ENCODE measurements at places on chromosomes 4 and X. TPM values are rescaled to one million over a fixed set of nuclear protein-coding genes. Genes with fewer than 3 reads are reported as not detected.

GRCh38 chr4:140149846-140150635, 3.9 kb downstream of the MAML3 start:
- H3K4me1 ChIP-seq = peaks cover 7% of the 10 kb centered on the region
- no peaks in the 10 kb centered on the region for H3K36me3 ChIP-seq
- H3K27me3 ChIP-seq = no peaks in the 10 kb centered on the region
- peak overlapping the region; percentile 97 for H3K4me3 ChIP-seq

GRCh38 chr4:7043284-7044136, at the start of gene TADA2B:
Gene TADA2B (plus strand): TSS chr4:7043372. CDS start chr4:7043580, 208 bp downstream.
- no peaks in the 10 kb centered on the region for H3K36me3 ChIP-seq
- peak; percentile 27 for DNase-seq
- H3K27me3 ChIP-seq = no peaks in the 10 kb centered on the region
- peak within 1 kb of the TSS; percentile 86 for H3K4me3 ChIP-seq

DNA sequence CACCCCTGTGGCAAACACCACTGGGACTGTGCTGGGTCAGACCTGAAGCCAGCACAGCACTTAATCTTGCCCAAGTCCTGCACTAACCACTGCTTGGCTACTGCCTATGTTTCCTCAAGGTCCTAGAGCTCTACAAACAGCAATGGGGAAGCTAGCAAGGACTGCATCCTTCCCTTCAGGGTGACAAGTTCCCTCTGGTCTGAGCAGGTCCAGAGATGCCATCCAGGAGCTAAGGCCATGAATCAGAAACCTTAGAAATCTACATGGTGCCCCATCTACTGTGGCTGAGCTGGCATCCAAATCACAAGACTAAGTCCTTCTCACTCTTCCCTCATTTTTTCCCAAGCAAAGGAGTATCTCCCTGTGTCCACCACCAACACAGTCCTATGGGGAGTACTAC, 239.7 kb upstream of the UGT8 start:
- DNase-seq = no peak
- no peaks in the 10 kb centered on the region for H3K36me3 ChIP-seq
- no peak overlapping the region for H3K27ac ChIP-seq
- no peak overlapping the region for H3K4me3 ChIP-seq

SCD5 gene
- 61.7 TPM for total RNA-seq

GRCh38 chr4:171067422-171067821, 745.8 kb upstream of the GALNTL6 start:
- H3K36me3 ChIP-seq = no peaks in the 10 kb centered on the region
- no peak for DNase-seq
- no peak overlapping the region for H3K27ac ChIP-seq
- no peaks in the 10 kb centered on the region for H3K27me3 ChIP-seq
- no peaks in the 10 kb centered on the region for H3K4me1 ChIP-seq

TLR6 gene
- total RNA-seq = 3.1 TPM

DNA sequence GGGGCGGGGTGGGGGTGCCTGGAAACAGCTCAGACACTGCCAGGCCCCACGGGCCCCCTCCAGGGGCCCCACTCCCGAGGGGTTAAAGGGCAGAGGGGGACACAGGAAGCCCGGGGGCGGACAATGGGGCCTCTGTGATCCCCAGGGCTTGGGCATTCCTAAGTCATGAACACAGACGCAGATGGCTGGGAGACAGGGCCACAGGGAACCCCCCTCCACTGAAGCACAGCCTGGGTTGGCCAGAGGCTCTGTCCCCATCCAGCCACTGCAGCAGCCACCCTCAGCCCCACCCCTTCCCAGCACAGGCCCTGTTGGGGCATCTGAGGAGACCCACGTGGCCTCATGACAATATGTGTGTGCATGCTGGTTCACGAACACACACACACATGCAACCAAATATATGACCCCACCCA, 3.9 kb downstream of the L1CAM start:
- no peaks in the 10 kb centered on the region for H3K36me3 ChIP-seq
- H3K4me1 ChIP-seq = peaks cover 5% of the 10 kb centered on the region
- H3K27ac ChIP-seq = no peak overlapping the region

GRCh38 chrX:153876112-153876491, 9.9 kb downstream of the L1CAM start:
- no peak overlapping the region for H3K27ac ChIP-seq
- peaks cover 8% of the 10 kb centered on the region for H3K27me3 ChIP-seq
- no peaks in the 10 kb centered on the region for H3K4me1 ChIP-seq
- H3K4me3 ChIP-seq = no peak overlapping the region
- DNase-seq = no peak
- no peaks in the 10 kb centered on the region for H3K36me3 ChIP-seq

MAGED2 gene
- 502 TPM for total RNA-seq

DNA sequence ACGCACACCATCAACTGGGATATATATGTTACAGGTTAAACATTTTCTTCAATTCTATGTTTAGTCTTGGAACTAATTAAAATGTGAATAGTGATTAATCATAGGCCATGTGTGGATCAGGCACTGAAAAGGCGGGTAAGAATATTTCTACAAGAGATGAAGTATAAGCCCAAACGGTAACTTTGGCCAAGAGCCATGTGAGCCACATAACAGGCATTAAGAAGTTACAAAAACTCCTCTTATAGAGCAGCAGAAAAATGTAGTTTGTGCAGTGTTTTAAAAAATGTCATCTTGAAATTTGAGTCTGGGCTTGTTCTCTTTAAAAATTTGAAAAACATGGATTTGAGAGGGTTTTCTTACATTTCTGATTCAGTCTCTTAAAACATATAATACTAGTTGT, 521.8 kb upstream of the DIPK2B start:
- H3K4me3 ChIP-seq = no peak overlapping the region
- H3K4me1 ChIP-seq = peaks cover 6% of the 10 kb centered on the region

- no peaks in the 10 kb centered on the region for H3K27me3 ChIP-seq
- H3K36me3 ChIP-seq = no peaks in the 10 kb centered on the region
- H3K27ac ChIP-seq = no peak overlapping the region
- H3K4me1 ChIP-seq = no peaks in the 10 kb centered on the region
- no peak overlapping the region for H3K4me3 ChIP-seq
Observed at GRCh38 chr4:142278171-142278570, 567.9 kb downstream of the INPP4B start.

SGMS2 gene
- total RNA-seq = 48.3 TPM

VAMP7 gene
- 48.9 TPM for total RNA-seq

NPY5R gene
- total RNA-seq = not detected

DNA sequence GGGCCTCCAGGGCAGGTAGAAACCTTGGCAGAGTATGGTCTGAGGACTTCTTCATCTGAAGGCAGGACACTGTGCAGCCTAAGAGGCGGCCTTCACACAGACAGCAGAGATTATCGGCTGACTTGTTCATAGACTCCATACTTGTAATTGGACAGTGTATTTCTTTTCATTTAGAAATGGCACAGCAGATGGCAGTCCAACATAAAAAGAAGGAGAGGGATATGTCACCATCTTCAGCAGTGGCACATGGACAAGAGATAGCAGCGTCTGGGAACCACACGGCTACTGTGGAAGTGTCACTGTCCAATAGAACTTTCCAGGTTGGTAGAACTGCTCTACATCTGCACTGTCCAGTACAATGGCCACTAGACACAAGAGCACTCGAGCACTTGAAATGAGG, 21.7 kb upstream of the GEMIN8 start:
- DNase-seq = no peak
- no peaks in the 10 kb centered on the region for H3K27me3 ChIP-seq
- no peaks in the 10 kb centered on the region for H3K36me3 ChIP-seq
- no peaks in the 10 kb centered on the region for H3K4me1 ChIP-seq
- H3K27ac ChIP-seq = no peak overlapping the region

DNA sequence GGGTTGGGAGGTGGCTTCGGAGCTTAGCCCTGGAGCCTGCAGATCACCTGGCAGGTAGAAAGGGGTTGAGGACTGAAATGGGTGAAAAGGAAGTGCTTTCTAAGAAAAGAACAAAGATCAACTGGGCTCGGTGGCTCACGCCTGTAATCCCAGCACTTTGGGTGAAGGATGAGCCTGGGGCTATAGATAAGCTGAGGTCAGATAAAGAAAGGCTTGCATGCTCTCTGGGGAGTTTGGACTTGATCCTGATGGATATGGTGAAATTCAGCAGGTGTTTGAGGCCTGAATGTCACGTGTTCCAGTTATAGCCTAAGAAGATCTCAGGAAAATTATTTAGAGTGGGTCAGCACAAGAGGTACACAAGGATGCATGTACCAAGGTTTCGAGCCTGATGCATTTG, 40.8 kb downstream of the SLC34A2 start:
- H3K4me3 ChIP-seq = no peak overlapping the region
- H3K36me3 ChIP-seq = no peaks in the 10 kb centered on the region
- H3K4me1 ChIP-seq = no peaks in the 10 kb centered on the region
- H3K27ac ChIP-seq = no peak overlapping the region

DNA sequence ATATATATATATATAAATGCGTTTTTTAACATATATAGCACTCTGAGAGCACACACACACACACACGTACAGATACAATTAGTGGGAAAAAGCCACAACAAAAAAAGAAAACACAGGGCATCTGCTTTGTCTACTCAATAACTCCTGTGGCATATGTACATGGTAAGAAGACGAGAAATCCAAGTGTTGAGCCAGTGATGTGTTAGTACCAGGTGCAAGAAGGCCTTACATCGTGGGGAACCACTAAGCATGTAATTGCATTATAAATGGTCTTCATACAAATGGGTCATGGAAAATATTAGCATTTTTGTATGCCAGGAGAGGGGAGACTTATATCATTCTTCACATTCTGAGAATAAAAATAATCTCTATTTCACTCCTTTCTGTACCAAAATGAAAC, 62.7 kb upstream of the FAM47B start:
- H3K27me3 ChIP-seq = no peaks in the 10 kb centered on the region
- no peaks in the 10 kb centered on the region for H3K36me3 ChIP-seq
- H3K27ac ChIP-seq = peak overlapping the region; percentile 47
- peaks cover 12% of the 10 kb centered on the region for H3K4me1 ChIP-seq

DNA sequence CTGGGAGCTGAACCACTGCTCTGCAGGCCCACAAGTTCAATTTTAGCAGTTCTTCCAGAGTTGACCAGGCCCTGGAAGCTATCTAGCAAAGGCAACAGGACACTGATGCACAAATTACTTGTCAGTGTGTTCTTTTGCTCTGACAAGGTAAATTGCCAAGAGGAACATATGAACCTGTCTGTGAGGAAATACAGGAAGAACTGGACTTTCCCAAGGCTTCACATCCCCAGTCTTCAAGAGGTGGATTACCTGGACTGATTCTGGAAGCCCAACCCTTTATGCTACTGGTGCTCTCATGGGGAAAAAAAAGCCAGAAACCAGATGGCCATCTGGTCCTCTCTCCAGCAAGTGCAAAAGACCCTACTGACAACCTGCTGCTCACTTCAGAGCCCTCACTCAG, 1.9 kb upstream of the TMEM185A start:
- no peaks in the 10 kb centered on the region for H3K27me3 ChIP-seq
- H3K36me3 ChIP-seq = no peaks in the 10 kb centered on the region
- peaks cover 9% of the 10 kb centered on the region for H3K4me1 ChIP-seq
- H3K4me3 ChIP-seq = no peak overlapping the region

NLRP2B gene
- not detected for total RNA-seq

GRCh38 chr4:153519687-153520086, 53.5 kb downstream of the TMEM131L start:
- H3K36me3 ChIP-seq = no peaks in the 10 kb centered on the region
- no peak for DNase-seq
- no peak overlapping the region for H3K4me3 ChIP-seq
